ELR (cell line): ENCODE measurements at places on chromosomes 1 and 21.

GRCh38 chr1:218164930-218165700 lies 120.0 kb upstream of the RRP15 start:
- peak; percentile 46 for DNase-seq

- no peak for DNase-seq
Measured at GRCh38 chr1:65265296-65265650, 44.1 kb upstream of the DNAJC6 start.

DNA sequence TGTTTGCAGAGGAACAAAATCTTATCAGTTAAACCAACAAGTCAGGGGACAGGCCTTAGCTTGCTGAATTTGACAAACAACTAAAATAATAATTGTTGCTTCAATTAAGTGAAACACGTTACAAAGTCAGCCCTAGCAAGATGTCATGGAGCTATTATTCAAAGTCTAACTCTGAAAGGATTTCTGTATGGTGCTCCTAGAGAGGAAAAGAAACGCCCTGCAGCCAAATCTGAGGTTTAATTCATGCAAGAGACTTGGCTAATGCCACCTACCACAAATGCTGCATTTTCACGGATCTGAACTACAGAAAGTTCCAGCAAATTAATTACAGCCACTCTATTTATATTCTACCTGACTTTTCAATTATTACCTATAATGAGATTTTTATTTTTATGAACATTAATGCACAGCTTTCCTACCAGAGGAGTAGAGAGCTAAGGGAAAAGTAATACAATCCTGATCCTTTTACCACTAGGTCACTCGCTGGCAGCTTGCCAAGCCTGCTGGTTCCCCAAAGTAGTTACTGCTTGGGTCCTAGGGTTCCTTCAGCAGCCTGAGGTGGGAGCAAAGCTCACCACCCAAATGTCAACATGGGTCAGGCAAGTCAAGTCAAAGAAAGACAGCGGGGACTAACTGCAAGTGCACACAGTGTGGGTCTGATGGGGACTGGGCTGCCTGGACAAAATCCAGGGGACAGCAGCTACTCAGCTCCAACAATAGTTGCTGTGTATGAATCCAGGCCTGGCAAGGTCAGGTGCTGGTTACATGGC lies 8.5 kb downstream of the COLGALT2 start:
- DNase-seq = peak; percentile 24

DNA sequence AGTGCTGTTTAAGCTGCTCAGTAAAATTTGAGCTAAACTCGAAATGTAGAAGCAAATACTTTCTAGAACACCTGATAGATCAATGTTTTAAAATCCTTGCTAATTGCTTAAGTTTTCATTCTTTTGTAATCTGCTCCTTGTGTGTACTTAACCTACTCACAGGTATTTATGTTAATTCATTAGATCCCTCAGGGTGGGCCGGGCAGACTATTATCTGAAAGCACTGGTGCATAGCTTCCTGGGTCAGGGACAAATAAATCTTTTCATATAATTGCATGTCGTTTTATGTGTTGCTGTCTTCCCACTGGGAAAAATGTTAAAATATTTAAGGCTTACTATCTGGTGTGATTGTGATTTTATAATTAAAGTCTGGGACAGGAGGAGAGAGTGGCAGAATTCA lies 440.5 kb downstream of the SMYD3 start:
- DNase-seq = no peak

DNA sequence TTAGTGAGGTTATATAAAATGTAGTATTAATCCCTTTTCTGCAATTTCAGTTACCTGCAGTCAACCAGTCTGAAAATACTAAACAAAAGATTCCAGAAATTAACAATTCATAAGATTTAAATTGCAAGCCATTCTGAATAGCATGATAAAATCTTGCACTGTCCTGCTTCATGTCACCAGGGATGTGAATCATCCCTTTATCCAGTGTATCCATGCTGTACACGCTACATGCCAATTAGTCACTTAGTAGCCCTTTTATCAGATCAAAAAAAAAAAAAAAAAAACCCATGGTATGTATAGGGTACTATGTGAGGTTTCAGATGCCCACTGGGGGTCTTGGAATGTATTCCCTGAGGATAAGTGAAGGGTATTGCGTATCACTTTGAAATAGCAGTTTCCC lies 191.3 kb upstream of the HP1BP3 start:
- peak; percentile 68 for DNase-seq

DNA sequence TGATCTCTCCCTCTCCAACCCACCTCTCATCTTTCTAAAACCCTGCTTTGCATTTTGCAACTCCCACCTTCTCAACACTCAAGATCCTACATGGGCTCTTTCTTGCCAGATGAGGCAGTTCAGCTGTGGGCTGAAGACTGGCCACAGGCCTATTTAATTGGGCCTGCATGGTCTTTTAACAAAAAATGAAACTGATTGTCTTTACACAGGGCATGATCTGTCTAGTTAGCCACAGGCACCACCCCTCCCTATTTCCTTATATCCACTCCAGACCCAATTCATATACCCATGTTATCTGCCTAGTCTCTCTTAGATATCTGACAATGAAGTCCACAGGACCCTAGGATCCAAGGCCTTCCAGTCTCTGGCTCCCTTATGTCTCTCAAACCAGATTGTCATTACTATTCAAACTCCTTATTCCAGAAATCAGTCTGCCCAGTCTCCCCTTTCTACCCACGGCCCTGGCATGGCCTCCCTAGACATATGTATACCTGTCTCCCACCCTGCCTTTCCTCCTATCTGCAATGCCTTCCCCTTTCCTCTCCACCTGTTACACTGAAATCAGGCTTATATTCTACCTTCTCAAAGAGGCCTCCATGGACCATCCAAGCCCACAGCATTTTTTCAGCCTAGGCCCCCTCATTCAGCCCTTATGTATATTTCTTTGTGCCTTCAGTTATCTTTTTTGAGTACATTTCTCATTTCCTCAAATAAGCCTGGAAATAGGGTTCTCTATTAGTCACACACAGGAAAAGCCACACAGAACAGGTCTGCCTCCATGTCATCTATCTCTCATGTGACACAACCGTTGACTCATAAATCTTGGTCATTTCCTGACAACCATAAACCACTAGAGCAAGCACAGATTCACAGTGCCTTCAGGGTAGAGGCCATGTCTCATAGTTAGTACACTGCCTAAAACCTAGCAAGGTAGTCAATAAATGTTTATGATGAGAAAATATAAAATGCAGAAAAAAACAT lies 39.0 kb downstream of the LPAR3 start:
- peak; percentile 98 for DNase-seq

- peak; percentile 66 for DNase-seq
Measured at GRCh38 chr1:227043755-227044154, 103.7 kb downstream of the COQ8A start.

DNA sequence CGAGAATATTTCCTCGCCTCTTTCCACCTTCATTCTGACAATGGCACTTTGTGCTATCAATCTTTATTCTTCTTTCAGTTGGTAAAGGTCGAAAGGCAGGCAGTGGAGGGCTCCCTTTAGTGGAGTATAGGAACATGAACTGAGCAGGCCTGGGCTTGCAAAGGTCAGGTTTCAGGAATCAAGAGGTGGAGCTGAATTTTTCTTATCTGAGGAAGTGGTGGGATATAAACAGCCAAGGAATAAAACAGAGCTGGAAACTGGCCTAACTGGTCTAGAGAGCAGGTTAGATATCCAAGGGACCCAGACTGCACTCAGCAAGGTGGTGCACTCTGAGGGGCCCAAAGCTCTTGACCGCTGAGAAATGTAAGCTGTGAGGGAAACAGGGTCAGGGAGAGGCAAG lies 99.1 kb downstream of the PLA2G4A start:
- no peak for DNase-seq

DNA sequence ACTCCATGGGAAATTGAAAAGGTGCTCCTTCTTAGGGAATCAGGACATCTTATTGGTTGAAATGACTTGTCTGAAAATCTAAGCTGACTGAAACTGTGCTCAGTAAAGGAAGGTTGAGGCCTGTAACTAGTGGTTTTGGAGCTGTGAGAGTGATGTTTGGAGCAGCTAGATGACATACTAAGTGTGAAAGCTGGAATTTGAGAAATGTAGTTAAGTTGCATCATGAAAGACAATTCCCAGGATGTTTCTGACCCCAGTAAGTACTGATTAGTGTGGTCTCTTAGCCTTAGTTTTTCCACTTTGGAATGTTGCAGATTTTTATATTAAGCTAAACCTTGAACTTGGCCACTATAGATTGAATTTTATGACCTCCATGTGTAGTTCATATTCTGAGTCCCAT lies 154.9 kb downstream of the PAPPA2 start:
- no peak for DNase-seq

DNA sequence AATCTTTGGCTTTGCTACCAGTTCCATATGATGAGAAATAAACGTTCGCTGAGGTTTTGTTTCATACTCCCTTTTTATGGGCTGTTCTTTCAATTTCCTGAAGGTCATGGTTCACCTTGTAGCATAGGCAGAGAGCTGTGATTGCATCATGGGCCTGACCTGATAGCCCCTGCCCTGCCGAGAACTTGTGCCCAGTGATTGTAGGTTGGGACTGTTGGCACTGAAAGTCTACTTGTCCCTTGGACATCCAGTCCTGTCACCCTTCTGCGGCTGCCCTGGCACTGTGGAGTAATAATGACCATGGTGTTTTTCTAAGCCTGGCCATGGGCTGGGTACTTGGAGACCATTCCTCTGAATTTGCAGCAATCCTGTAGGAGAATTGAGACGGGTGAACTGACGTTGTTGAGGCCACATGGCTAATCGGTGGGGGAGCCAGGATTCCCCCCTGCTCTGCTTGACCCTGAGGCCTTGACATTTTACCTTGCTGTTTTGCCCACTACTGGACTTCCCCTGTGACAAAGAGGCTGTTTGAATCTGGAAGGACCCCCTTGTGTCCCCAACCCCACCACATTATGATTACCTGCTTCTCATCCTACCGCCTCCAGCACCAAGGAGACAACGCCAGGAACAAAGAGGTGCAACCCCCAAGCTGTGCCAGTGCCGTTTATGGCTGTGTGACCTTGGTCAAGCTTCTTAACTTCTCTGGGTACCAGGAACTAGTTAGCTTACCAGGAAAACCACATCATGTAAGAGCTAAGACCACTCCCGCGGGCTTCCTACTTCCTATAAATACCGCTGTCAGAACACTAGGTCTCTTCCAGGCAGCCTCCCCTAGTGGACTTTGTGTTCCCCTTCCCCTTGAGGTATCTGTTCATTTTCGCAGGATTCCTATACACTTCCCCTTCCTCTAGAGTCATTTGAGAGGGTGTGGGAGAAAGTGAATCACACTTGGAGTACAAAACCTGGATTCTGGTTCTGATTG lies 23.4 kb downstream of the SESN2 start:
- DNase-seq = no peak

GRCh38 chr1:233446935-233447334 lies 119.4 kb downstream of the MAP3K21 start:
- DNase-seq = no peak

- DNase-seq = no peak
Measured at GRCh38 chr1:47659146-47659545, 221.3 kb downstream of the FOXD2 start.

- no peak for DNase-seq
Measured at GRCh38 chr21:14787312-14787711, 241.2 kb upstream of the SAMSN1 start.

DNA sequence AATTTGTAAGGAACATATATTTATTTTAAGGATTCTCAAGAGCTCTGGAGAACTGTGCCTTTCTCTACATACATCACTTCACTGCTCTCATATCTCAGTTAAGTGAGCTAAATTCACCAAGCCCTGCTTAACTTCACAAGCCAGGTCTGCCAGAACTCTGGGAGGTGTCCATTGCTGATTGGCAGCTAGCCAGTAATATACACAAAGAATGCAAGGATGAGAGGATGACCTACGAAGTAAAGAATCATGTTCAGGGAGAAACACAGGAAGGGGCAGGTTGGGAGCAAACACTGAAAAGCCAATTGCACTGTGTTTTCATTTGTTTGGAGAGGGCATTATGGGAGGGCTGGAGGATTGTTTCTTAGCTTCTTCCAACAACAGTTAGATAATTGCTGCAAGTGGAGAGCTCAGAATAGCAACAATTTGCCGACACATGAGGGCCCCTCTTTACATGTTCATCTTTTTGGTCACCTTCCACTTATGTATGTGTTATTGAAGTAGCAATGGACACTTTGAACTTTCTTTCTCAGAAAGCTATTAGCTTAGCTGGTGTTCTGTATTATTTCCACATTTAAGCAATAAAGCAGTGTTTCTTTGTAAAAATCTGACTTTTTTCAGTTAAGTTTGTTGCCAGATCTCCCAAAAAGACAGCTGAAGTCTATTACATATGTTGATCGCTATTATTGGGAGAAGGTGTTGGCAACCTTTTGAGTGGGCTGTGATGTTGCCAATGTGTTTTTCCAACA lies 254.8 kb downstream of the LTN1 start:
- peak; percentile 32 for DNase-seq

GRCh38 chr1:51301844-51302162 lies 28.6 kb downstream of the TTC39A start:
- DNase-seq = no peak

GRCh38 chr1:221117548-221117951 lies 238.3 kb downstream of the HLX start:
- peak; percentile 80 for DNase-seq

DNA sequence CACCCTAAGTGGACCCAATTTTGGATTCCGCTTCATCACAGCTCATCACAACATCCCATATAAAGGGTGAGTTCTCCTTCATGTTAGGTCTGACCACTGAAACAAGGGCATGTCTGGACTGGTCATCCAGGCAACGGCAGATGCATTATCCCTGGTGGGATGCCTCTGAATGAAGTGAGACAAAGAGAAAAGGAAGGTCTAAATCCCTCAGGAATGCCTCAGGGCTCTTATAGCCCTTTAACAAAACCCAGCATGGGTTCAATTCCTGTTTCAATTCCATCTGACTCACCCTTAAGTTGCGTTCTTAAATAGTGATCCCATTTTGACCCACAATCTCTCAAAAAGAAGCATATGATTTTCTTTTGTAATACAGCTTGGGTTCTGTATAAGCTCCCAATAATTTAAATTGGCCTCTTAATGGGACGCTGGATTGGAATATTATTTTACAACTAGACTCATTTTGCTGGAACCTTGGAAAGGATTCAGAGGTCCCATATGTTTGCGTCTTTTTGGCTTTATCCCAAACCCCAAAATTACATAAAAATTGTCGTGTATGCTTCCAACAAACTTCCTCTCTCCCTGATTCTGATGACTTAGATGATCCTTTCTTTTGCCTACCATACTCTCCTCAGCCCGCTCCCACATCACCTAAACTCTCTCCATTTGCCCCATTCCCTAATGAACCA lies 287.4 kb upstream of the ZP4 start:
- DNase-seq = peak; percentile 60

GRCh38 chr1:60245324-60245723 lies 171.8 kb upstream of the C1orf87 start:
- DNase-seq = no peak

- DNase-seq = peak; percentile 50
Measured at GRCh38 chr1:23214640-23215039, 2.7 kb downstream of the HTR1D start.

GRCh38 chr1:212520299-212520698 lies 87.6 kb downstream of the NENF start:
- no peak for DNase-seq

DNA sequence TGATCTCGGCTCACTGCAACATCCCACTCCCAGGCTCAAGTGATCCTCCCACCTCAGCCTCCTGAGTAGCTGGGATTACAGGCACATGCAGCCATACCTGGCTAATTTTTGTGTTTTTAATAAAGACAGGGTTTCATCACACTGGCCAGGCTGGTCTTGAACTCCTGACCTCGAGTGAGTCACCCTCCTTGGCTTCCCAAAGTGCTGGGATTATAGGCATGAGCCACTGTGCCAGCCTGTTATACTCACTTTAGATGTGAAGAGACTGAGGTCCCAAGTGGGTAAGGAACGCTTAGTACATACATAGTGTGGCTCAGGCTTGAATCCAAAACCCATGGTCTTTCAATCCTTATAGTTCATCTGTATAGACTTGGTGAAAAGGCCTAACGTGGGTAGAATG lies 63.7 kb upstream of the EPS8L3 start:
- peak; percentile 64 for DNase-seq
